BE2C (cell line): ENCODE measurements at places on chromosomes 3 and 15.

DNA sequence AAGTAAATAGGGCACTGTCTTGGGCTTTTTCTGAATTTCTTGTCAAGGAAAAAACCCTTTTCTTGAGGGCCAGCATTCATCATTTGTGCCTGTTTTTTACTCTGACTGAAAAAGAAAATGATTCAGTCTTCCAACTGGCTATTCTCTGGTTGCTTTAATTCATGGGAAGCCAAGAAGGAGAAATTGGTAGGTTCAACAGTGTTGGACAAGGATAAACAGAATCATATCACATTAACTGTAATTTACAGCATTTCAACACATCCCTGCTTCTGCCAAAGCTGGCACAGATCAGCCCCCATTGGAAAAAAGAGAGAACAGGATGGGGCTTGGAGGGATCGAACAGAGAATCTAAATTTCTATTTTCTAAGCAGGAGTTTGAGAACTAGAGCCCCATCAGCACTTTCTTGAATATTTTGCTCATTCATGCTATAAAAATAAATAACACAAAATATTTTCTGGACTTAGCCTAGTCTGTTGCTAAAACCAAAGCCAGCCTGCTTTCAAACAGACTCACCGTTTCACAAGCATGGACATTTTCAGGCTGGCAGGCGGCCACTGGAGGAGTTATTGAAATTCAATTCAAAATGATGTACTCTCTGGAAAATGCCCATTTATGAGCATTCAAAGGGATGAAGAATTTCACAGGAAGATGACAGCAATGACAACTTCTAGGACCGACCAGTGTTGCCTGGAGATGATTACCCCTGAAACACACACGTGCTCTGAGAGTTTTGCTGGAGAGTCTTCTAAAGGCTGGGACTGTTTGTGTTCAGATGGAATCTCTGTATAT is 181.2 kb downstream of the WNT5A start:
- no peak for DNase-seq

DNA sequence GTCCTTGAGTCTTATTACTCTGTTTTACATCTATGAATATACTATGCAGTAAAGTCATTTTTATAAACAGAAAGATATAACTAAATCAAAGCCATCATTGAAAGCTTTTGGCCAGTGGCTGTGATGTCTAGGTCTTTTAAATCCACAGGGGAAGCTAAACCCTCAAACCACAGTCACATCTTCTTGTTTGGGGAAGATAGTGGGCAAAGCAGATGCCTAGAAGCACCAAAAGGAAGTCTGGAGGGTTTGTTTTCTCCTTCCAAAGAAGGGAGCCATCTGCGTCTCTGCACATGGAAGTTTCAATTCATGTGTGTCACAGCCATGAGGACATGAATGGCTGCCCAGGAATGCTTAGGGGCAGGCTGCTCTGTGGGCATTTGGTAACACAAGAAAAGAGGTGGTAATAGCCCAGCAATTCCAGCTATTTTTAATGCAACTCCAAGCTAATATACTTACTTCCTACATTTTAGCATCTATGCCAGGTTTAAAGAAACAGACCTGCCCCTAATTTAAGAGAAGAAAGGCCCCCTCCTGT is 322.2 kb downstream of the SLC9A9 start:
- DNase-seq: no peak

- no peak for DNase-seq
Observed at GRCh38 chr3:35970793-35971192, 331.5 kb downstream of the ARPP21 start.

- no peak for DNase-seq
Observed at GRCh38 chr3:122903171-122903570, 108.3 kb downstream of the SLC49A4 start.

- no peak for DNase-seq
Observed at GRCh38 chr15:64877435-64877834, 34.3 kb upstream of the ANKDD1A start.
